ENCODE measurements at places on chromosomes 16 and 17.

- DNase-seq, result no peak
These were observed 313.3 kb upstream of the HSBP1 start for GRCh38 chr16:83494459-83494858.

- DNase-seq, result no peak
These were observed 11.7 kb downstream of the SMPD3 start for GRCh38 chr16:68436581-68436980.

DNA sequence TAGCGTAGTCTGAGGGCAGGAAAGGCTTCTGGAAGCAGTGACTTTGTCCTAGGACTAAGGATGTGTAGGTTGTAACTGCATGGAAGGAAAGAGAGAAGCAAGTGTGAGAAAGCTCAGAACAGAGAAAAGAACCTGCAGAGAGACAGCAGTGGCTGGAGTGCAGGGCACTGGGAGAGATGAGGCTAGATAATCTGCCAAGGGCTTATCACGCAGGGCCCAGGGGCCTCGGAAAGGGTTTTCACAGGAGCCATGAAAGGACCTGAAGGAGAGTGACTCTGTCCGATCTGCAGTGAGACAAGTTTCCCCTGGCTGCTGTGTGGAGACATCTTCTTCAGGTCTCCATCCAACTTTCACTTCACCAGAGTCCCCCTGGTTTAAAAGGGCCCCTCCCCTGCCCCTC lies 7.1 kb upstream of the SRCAP start:
- DNase-seq, result no peak

DNA sequence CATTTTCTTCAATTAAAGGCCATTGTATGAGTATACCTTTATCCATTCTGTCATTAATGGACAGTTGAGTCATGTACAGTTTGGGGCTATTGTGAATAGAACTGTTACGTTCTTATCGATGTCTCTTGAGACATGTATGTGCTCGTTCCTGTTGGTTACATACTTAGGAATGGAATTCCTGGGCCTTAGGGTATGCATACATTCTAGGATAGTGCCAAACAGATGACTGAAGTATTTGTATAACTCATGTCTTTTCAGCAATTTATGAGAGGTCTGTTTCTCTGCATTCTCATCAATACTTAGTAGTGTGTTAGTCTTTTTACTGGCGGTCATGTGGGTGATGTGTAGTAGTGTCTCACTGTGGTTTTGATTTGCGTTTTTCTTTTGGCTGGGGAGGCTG lies 81.2 kb downstream of the USP22 start:
- no peak for DNase-seq

- no peak for DNase-seq
These were observed 107.8 kb downstream of the PRKCB start for GRCh38 chr16:23943604-23944003.

DNA sequence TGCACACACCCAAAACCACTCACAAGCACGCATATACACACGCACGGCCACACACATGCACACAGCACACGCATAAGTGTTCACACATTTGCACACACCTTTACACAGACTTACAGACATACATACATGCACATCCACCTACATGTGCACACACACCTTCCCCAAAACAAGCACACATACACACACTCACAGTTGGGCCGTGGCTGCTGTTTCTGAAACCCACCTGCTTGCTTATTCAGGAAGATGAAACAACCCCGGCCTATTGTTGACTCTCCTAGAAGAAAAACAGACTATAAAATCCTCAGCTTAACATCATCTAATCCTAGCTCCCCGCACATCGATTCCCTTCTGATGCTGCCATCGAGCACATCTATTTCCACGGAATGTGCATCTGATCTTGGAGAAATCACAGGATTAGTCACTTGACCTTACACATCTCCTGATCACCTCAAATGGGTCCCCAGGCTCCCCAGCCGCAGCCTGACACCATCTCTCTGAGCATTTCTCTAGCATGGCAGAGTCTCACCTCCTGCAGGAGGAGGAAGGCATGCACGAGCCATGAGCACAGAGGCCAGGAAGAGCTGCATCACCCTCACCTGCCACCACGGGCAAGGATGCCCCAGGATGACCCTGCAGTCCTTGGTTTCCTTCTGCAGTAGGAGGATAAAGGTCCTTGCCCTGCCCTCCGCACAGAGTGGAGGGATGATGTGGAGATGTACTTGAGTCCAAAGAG lies 105.8 kb upstream of the CDH5 start:
- DNase-seq, result no peak
